ENCODE measurements at places on chromosomes 2 and 18. TPM values are rescaled to one million over a fixed set of nuclear protein-coding genes. Genes with fewer than 3 reads are reported as not detected.

The SEPTIN10 gene
- total RNA-seq = 92.5 TPM

DNA sequence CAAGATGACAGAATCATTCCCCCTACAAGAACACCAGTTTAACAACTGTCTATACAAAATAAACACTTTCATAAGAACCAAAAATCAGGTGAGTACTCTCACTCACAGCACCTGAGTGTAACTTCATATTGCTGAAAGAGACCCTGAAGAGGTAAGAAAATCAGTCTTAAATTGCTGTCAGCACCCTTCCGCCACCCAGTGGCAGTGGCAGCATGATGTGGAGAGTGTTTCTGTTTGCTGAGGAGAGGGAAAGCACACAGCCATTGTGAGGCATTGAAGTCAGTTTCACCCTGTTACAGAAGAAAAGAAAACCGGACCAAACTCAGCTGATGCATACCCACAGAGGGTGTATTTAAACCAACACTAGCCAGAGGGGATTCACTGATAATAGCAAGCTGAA, 1240.8 kb upstream of the CRIM1 start:
- H3K4me3 ChIP-seq = no peak overlapping the region
- no peaks in the 10 kb centered on the region for H3K27me3 ChIP-seq
- peaks cover 13% of the 10 kb centered on the region for H3K36me3 ChIP-seq
- peak; percentile 65 for DNase-seq
- H3K4me1 ChIP-seq = no peaks in the 10 kb centered on the region

DNA sequence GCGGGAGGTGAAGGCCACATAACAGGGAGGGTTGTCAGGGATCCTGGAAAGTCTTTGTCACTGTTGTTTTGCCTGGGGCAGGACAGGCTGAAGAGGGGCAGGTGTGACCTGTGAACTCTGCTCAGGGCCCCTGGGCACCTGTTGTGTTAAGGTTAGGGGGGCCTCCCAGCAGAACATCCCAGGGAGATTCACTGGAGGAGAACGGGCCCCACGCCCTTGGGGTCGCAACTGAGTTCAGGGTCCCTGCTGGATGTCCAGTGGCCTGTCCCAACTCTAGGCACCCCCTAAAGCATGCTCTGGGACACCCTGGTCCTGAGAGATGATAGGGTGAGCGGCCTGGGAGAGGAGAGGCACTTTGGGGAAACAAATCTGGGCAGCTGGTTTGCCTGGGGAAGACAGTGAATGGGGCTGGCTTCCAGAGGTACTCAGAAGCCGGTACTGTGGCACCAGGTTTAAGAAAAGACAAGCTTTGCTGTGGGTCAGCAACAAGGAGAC, 22.9 kb downstream of the GPR35 start:
- DNase-seq = peak; percentile 12
- H3K36me3 ChIP-seq = no peaks in the 10 kb centered on the region
- no peak overlapping the region for H3K4me3 ChIP-seq

DNA sequence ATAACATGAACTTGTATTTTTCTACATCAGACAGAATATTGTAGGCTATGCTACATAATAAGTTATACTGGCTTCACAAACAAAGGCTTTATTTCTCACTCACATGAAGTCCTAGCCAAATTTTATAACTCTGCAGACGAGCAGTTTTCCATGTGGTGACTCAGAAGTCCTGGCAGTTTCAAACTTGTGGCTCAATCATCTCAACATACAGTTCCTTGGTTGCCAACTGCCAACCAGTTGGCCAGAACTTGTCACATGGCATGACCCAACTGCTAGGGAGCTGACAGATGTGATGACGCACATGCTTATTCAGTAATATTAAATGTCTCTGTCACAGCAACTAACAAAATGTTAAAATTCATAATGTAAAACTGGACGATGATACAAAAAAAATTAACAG, 63.8 kb upstream of the ZC3H15 start:
- no peaks in the 10 kb centered on the region for H3K27me3 ChIP-seq
- no peak overlapping the region for H3K27ac ChIP-seq
- no peaks in the 10 kb centered on the region for H3K36me3 ChIP-seq
- H3K4me3 ChIP-seq = no peak overlapping the region
- no peak for DNase-seq

DNA sequence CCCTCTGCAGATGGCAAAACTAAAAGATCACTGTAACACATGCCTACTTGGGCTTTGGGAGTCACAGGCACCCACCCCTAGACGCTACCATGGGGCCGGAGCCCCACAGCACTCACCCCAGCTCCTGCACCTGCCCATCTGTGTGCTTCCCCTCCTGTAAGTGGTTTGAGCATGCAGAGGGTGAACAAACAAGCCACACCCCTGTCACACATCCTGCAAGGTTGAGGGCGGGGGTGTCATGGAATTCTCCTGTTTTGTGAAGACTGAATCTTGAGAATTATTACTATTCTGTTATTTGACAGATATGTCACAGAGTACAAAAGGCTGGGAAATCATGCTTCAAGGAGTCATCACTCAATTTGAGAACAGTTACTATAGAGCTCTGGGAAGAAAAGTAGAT, 60.9 kb downstream of the RFTN2 start:
- peaks cover 4% of the 10 kb centered on the region for H3K36me3 ChIP-seq
- H3K27me3 ChIP-seq = no peaks in the 10 kb centered on the region
- no peak for DNase-seq
- H3K4me1 ChIP-seq = peaks cover 6% of the 10 kb centered on the region

DNA sequence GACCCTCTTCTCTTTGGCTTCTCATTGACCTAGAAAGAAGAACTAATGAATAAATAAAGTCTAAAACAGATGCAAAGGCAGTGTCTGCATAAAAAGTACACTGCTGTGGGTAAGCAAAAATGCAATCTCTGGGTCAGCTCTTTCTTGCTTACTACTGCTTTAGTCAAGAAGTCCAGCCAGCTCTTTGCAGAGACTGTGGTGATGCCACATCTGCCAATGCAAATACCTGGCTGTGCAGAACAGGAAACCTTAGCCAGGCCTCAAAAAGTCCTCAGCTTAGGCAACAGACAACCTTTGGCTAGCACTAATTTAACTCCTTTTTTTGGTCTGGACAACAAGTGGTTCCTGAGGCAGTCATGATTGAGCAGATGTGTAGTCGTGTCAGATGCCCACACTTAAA, 73.6 kb upstream of the RND3 start:
- no peaks in the 10 kb centered on the region for H3K27me3 ChIP-seq
- no peak for DNase-seq
- H3K4me3 ChIP-seq = no peak overlapping the region
